Cardiac muscle cell (in vitro differentiated cells and primary cell): ENCODE measurements at places on chromosomes 6 and 20.

DNA sequence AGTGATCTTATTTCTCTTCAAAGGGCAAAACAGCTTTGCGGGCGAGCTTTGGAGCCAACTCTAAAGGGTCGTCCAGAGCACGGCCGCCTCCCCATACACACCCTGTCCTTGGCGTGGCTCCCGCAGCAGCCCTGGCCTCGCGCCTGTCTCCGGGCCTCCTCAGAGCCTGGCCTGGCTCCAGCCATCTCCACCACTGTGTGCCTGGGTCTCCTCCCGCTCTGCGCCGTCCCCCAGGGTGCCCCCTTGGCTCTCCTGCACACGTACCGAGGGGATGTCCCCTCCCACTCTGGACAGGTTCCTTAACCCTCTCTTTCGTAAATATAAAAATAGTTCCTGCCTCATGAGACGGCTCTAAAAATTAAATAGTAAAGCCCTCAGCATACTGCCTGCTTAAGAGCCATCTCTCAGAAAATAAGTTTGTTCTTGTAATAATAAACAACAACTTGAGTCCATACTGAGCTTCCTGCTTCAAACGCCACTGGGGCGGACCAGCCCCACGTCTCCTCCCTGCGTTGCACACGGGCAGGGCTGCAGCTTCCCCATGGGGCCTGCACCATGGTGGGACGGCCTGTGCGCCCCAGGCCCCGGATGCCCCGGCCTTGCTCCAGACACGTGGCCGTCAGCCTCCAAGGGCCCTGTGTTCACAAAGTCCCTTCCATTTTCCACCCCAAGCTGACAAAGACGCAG lies 226.2 kb downstream of the TTLL2 start:
- no peak for DNase-seq

DNA sequence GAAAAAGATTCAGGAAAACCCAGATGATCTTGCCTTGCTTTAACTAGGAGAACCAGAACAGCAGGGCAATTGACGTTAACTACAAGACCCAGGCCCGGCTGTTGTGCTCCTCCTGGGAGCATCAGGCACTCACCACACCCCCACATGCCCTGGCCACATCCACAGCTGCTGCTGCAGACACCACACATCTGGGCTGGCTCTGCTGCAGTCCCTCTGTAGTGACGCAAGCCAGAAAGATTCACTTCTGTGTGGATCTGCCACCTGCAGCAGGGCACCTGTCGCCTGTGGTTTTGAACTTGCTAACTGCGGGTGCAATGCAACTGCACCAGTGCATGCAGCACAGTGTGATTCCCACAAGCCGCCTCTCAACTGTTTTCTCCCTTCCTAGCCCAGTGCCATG lies 228.8 kb downstream of the SYNDIG1 start:
- no peak for DNase-seq

GRCh38 chr6:42104804-42105125 lies 37.7 kb downstream of the C6orf132 start:
- DNase-seq, result no peak

GRCh38 chr20:50020288-50020687 lies 37.5 kb downstream of the SNAI1 start:
- DNase-seq, result no peak

DNA sequence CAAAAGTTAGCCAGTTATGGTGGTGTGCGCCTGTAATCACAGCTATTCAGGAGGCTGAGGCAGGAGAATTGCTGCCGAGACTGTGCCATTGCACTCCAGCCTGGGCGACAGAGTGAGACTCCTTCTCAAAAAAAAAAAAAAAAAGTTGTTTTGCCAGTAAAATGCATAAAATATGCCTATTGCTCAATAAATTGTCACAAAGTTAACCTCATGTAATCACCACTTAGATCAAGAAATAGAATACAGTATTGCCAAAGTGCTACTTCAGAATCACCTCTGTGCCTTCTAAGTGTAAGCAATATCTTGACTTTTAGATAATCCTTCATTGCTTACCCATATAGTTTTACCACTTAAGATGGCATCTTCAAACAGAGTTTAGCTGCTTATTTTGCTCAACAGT lies 80.7 kb downstream of the TRMT11 start:
- DNase-seq, result no peak
